ENCODE measurements at places on chromosomes 4 and X.

- DNase-seq, result no peak
These were observed 173.9 kb downstream of the SCFD2 start for GRCh38 chr4:53191997-53192396.

DNA sequence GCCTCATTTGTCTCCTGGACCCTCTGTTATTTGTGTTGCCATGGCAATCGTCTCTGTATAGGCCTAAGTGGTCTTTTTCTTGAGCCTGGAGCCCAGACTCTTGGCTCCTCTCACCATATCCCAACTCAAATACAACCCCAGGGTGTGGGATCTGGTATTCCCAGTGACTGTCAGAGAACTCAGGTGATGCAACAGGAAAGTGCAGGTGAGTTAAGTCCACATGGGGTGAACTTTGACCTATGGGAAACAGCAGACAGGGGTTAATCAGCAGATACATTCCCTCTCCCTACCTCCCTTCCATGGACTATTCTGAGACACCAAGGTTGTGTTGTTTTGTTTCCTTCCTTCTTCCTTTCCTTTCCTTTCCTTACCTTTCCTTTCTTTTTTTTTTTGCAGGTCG is 130.9 kb upstream of the RPS6KA3 start:
- DNase-seq, result no peak

- no peak for DNase-seq
These were observed 1.7 kb upstream of the VCX start for GRCh38 chrX:7841084-7841805.

- DNase-seq, result peak; percentile 95
These were observed at the start of gene TRMT10A for GRCh38 chr4:99563310-99564186. TRMT10A (minus strand) TSS chr4:99564039; CDS start chr4:99559338, 4,701 bp downstream.

- DNase-seq, result no peak
These were observed 69.8 kb downstream of the FBXO8 start for GRCh38 chr4:174213731-174214100.

DNA sequence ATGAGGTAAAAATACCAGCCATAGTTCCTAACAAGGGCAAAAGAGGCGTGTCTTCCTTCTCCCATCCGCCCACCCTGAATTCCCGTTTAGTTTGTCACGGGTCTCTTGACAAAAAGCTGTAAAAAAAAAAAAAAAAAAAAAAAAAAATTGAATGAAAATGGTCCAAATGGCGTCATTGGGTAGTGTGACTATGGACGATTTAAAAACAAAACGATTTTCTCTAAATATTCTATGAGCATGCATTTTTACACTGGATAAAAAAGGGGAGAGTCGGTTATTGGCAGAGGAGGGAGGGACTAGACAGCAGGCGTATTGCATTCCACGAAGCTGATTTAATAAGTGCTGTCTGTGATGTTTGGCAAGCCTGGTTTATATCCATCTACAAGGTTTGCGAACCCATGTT is at the start of gene FAM133A:
Gene FAM133A (plus strand): TSS at position 338 of the 403 bp plus-strand sequence. CDS start 35,214 bp downstream, outside the sequence.
- no peak for DNase-seq

- no peak for DNase-seq
These were observed 109.7 kb downstream of the MSL3 start for GRCh38 chrX:11867610-11868345.

GRCh38 chrX:24465532-24465865 is 413 bp downstream of the PDK3 start:
- DNase-seq, result no peak

DNA sequence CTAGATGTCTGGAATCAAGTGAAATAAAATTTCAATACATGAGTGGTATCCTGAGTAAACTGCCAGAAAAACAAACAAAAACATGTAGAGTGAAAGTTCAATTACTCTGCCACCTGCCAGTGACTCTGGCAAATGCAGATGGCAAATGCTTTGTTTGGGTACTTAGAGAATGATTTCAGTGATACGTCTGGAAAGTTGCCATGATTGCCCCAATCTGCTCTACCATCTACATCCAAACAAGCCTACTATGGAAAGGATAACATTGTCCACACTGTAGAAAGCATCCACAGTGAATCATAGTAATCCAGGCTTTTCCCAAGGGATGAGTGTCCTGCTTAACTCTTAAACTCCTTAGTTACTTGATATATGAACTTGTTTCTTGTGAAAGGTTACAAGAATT is 3.4 kb downstream of the SPATA4 start:
- DNase-seq, result no peak

DNA sequence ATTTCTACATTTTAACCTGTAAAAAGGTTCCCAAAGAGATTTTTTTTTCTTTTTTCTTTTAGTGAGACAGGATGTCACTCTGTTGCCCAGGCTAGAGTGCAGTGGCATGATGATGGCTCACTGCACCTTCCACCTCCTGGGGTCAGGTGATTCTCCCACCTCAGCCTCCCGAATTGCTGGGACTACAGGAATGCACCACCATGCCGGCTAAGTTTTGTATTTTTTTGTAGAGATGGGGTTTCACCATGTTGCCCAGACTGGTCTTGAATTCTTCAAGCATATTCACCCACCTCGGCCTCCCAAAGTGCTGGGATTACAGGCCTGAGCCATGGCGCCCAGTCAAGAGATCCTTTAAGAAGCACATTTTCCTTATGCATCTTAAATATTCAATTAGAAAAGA is 12.6 kb downstream of the RHOH start:
- no peak for DNase-seq
